ENCODE measurements at places on chromosomes 2 and 18.

DNA sequence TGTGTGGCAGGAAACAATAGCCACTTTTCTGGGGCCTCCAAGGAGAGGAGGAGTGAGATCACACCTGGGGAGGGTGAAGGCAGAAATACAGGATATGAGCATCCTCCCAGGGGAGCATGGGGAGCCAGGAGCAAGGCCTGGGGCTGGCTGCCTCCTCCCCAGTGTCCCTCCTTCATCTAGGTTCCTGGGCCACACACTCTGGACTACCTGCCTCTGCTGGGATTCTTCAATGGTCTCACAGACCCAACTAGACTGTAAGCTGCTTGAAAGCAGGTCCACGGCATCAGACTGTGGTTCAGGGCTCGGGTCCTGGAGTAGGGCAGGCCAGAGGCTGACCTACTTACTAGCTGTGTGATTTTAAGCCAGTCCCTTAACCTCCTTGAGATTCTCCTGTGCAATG lies 94.0 kb downstream of the MCFD2 start:
- H3K27ac ChIP-seq: no peak overlapping the region
- H3K4me1 ChIP-seq: peaks cover 24% of the 10 kb centered on the region
- no peak overlapping the region for H3K4me3 ChIP-seq
- DNase-seq: no peak

GRCh38 chr2:112605926-112606325 lies 21.5 kb downstream of the CHCHD5 start:
- no peak for DNase-seq
- no peaks in the 10 kb centered on the region for H3K36me3 ChIP-seq
- no peaks in the 10 kb centered on the region for H3K27me3 ChIP-seq
- H3K4me3 ChIP-seq: no peak overlapping the region

- DNase-seq: no peak
- H3K4me1 ChIP-seq: no peaks in the 10 kb centered on the region
- H3K36me3 ChIP-seq: no peaks in the 10 kb centered on the region
- H3K4me3 ChIP-seq: no peak overlapping the region
- H3K27me3 ChIP-seq: no peaks in the 10 kb centered on the region
Measured at GRCh38 chr18:24631243-24632025, 171.0 kb downstream of the HRH4 start.

- H3K27ac ChIP-seq: peak within 1 kb of the TSS; percentile 87
- no peaks in the 10 kb centered on the region for H3K36me3 ChIP-seq
- no peaks in the 10 kb centered on the region for H3K27me3 ChIP-seq
- peaks cover 15% of the 10 kb centered on the region for H3K4me1 ChIP-seq
- DNase-seq: no peak
Measured at GRCh38 chr2:74441690-74442482, at the start of gene RTKN. TSS of gene RTKN (minus strand) at chr2:74441937. CDS start at chr2:74441816, 121 bp downstream.

DNA sequence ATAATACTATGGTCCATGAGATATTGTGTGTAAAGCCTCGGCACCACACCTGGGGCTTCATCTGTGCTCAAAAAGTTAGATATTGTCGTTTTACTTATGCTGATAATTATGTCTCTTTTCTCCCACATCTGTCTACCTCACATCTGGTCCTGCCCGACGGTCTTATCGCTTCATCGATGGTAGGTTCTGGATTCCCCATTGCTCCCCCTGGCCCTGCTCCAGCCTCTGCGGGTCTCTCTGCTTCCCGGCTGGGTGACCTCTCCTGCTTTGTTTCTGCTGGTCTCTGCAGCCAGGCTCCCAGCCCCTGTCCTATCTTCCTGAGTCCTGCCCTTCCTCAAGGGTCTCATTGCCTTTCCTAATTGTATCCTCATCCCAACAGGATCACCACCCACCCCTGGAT lies 294.2 kb downstream of the NDUFA10 start:
- H3K36me3 ChIP-seq: no peaks in the 10 kb centered on the region
- H3K27ac ChIP-seq: no peak overlapping the region
- H3K4me1 ChIP-seq: no peaks in the 10 kb centered on the region

GRCh38 chr2:17429130-17429529 lies 89.1 kb downstream of the RAD51AP2 start:
- H3K4me3 ChIP-seq: no peak overlapping the region
- H3K36me3 ChIP-seq: no peaks in the 10 kb centered on the region
- no peaks in the 10 kb centered on the region for H3K27me3 ChIP-seq
- H3K4me1 ChIP-seq: peaks cover 27% of the 10 kb centered on the region
- no peak for DNase-seq
- H3K27ac ChIP-seq: no peak overlapping the region

- no peaks in the 10 kb centered on the region for H3K27me3 ChIP-seq
- no peaks in the 10 kb centered on the region for H3K36me3 ChIP-seq
- H3K27ac ChIP-seq: no peak overlapping the region
- DNase-seq: no peak
- no peaks in the 10 kb centered on the region for H3K4me1 ChIP-seq
Measured at GRCh38 chr2:58731488-58731869, 490.4 kb upstream of the FANCL start.

DNA sequence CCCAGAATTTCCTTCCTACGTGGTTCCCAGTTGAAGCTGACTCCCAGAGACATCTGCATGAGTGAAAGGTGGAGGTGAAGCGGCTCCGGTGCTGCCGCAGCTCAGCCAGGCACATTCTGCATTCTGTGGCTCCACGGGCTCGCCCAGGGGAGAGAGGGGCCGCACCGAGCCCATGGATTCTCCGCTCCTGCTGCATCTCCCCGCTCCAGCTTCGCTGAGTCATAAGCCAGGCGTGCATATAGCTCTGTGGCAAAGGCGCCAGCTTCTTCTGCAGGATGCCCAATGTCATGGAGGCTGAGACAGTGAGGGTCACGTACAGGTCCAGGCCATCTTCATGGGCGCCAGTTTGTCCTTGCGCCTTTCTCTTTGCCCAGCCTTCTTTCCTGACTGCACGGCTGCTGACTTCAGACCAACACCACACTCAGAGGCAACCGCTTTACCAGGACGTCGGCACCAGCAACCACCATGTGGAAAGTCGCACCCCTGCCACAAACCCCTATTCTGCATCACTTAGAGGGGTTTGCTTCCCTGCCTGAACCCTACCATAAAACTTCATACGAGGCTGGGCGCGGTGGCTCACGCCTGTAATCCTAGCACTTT lies 215.7 kb downstream of the MGAT5 start:
- H3K4me3 ChIP-seq: no peak overlapping the region
- no peaks in the 10 kb centered on the region for H3K4me1 ChIP-seq
- no peaks in the 10 kb centered on the region for H3K27me3 ChIP-seq

- H3K36me3 ChIP-seq: no peaks in the 10 kb centered on the region
- no peaks in the 10 kb centered on the region for H3K4me1 ChIP-seq
- H3K27ac ChIP-seq: no peak overlapping the region
- no peak overlapping the region for H3K4me3 ChIP-seq
- no peaks in the 10 kb centered on the region for H3K27me3 ChIP-seq
Measured at GRCh38 chr2:137155356-137156104, 390.2 kb downstream of the THSD7B start.

GRCh38 chr18:12839526-12840196 lies 44.4 kb downstream of the PTPN2 start:
- H3K4me1 ChIP-seq: peaks cover 15% of the 10 kb centered on the region
- H3K36me3 ChIP-seq: no peaks in the 10 kb centered on the region
- DNase-seq: no peak

- H3K27me3 ChIP-seq: no peaks in the 10 kb centered on the region
- DNase-seq: no peak
- no peaks in the 10 kb centered on the region for H3K4me1 ChIP-seq
- no peak overlapping the region for H3K27ac ChIP-seq
- no peaks in the 10 kb centered on the region for H3K36me3 ChIP-seq
- H3K4me3 ChIP-seq: no peak overlapping the region
Measured at GRCh38 chr2:169038338-169038757, 7.2 kb upstream of the ABCB11 start.

DNA sequence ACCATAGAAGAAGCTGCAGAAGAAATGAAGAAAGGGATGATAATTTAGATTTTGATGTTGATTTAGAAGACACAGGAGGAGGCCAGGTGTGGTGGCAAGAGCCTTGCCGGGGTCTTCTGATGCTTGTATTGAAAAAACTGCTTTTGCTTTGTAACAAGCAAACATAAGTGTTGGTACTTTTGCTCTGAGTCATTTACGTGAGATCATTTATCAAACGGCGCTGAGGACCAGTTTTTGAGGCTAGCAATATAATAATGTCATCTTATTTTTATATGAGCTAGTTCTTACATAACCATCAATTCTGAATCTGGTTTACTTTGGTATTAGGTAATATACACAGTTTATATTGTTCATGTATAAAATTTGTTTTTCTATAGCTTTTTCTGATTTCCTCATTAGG lies 30.6 kb downstream of the SPTBN1 start:
- H3K27ac ChIP-seq: no peak overlapping the region
- H3K4me3 ChIP-seq: no peak overlapping the region
- H3K27me3 ChIP-seq: no peaks in the 10 kb centered on the region
- no peaks in the 10 kb centered on the region for H3K4me1 ChIP-seq
- no peaks in the 10 kb centered on the region for H3K36me3 ChIP-seq

GRCh38 chr2:70532244-70532935 lies 21.2 kb downstream of the TGFA start:
- H3K4me1 ChIP-seq: no peaks in the 10 kb centered on the region
- H3K36me3 ChIP-seq: no peaks in the 10 kb centered on the region
- H3K27ac ChIP-seq: no peak overlapping the region
- H3K27me3 ChIP-seq: no peaks in the 10 kb centered on the region
- no peak for DNase-seq
- H3K4me3 ChIP-seq: no peak overlapping the region

DNA sequence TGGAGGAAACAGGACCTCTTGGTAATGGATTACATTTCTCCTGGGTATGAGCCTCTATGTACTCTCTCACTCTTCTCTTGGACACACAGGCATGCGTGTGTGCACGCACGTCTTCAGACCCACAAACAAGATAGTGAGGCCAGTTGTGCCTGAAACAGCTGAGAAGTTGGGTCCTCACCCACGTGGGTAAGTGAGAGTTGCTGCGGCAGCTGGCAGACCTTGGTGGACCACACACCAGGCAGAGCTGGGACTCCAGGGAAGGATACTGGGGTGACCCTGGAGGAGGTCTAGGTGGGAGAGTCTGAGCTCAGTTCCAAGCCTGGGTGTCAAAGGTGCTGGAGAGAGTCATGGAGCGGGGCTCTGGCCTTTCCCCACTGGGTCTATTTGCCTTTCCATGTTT lies 194.3 kb downstream of the HAUS1 start:
- no peak overlapping the region for H3K4me3 ChIP-seq
- no peaks in the 10 kb centered on the region for H3K27me3 ChIP-seq
- H3K27ac ChIP-seq: no peak overlapping the region
- no peaks in the 10 kb centered on the region for H3K4me1 ChIP-seq
- DNase-seq: no peak

- H3K27me3 ChIP-seq: no peaks in the 10 kb centered on the region
- H3K4me3 ChIP-seq: no peak overlapping the region
- no peak overlapping the region for H3K27ac ChIP-seq
- no peaks in the 10 kb centered on the region for H3K4me1 ChIP-seq
- no peak for DNase-seq
Measured at GRCh38 chr2:16034151-16034974, 94.0 kb downstream of the MYCN start.

DNA sequence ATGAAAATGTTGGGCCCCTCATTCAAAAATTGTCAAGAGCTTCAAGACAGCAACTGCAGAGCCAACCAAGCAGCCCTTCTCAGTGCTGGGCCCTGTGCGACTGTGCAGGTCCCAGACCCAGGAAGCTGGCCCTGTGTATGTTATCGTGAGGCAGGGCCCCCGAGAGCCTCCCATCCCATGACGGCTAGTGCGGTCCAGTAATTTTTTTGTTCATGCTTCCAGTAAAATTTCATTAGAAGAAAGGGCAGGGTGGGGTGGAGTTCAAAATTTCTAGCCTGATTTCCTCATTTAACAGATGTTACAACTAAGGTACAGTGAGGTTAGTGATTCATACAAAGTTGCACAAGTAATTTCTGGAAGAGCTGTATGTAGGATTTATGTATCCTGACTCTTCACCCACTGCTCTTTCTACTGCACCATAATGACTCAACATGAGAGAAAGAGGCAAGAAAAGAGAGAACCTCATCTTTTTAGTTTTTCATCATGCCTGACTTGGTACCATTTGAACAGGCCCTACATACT lies 105.5 kb downstream of the ZEB2 start:
- no peak overlapping the region for H3K4me3 ChIP-seq
- H3K36me3 ChIP-seq: no peaks in the 10 kb centered on the region
- DNase-seq: no peak
- H3K27ac ChIP-seq: peak overlapping the region; percentile 49

GRCh38 chr2:30757749-30758148 lies 49.5 kb downstream of the CAPN13 start:
- H3K36me3 ChIP-seq: no peaks in the 10 kb centered on the region
- no peak for DNase-seq
- H3K27ac ChIP-seq: no peak overlapping the region
- H3K4me1 ChIP-seq: peaks cover 2% of the 10 kb centered on the region
- no peak overlapping the region for H3K4me3 ChIP-seq

DNA sequence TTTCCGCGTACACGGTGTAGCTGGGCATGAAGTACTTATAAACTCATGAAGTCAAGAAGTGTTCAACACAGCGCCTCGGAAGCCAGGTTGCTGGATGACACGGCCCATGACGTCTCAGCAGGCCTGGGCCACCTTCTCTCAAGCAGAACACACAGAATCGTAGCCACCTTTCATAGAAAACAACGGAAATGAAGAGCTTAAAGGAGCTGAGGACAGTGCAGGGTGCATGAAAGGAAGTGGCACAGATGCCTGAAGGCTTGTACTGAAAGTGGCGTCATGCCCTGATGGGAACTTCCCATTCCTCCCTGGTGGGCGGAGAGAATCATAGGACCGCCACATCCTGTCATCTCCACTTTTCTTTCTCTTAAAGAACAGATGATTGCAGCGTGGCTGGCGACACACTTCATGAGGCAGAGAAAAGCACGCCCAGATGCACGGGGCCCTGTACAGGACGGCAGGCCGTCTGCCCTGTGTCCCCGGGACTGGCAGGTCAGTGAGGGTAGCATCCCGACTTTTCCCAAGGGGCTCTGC lies 31.1 kb downstream of the HDAC4 start:
- H3K4me1 ChIP-seq: peaks cover 23% of the 10 kb centered on the region
- H3K27ac ChIP-seq: no peak overlapping the region
- H3K36me3 ChIP-seq: peaks cover 42% of the 10 kb centered on the region
- no peaks in the 10 kb centered on the region for H3K27me3 ChIP-seq

All from esophagus squamous epithelium (tissue), 5 donors.